ENCODE measurements at places on chromosomes 2 and 18.

DNA sequence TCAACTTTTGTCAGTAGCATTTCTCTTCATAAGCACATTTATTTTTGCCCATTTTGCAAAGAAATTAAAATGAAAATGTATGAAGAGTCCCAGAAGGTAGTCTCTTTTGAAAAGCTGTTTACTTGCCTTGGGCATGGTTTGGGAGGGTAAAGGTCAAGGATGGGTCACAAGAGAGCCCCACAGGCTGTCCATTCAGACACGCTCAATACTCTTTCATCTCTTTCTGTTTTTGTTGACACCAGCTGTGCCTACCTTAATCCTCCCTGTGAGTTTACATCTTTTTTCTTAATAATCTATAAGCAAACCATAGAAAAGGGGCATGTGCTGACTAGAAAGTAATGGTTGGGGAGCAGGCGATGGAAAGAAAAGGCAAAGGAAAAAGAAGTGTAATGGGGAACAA, 49.6 kb upstream of the KLF7 start:
- DNase-seq, result no peak

DNA sequence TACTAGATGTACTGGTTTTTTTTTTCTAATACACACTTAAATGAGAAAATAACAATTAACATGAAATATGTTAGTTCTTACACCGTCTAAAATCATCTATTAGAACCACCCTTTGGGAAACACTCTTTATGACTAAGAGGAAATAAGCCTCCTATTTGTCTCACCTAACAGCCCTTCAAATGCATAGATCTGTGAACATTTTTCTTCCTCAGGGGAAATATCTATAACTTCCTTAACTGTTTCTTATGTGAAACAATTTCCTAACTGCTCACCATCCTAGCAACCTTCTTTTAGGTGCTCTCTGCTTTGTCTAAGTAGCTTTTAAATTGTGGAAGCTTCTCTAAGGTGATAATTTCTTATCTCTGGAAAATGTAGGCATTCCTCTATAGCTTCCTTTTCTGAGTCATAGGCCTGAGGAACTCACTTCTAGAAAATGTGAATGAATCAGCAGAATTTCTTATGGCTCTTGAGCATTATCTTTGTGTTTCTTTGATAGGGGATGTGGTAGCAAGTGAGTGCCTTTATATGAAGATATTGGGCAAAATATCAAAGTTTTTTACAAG, 56.1 kb downstream of the CNTNAP5 start:
- DNase-seq, result no peak

DNA sequence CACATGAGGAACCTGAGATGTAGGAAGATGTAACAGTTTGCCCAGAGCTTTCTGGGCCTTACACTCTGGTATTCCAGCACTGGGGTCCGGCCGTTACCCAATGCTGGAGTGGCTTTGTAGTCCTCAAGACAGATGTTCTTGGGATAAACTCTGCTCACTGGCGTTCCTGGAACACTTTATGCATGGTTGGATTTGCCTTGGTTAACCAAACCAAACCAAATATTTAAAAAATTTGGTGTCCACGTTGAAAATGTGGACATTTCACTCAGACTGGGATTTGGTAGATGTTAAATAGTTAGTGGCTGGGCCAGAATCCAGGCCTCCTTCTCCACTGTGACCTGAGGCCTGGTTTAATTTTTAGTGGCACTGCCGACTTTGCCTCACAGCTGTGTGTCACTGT, 81.5 kb downstream of the ACOXL start:
- no peak for DNase-seq

GRCh38 chr18:57856557-57857280, 53.6 kb upstream of the ATP8B1 start:
- DNase-seq, result no peak

DNA sequence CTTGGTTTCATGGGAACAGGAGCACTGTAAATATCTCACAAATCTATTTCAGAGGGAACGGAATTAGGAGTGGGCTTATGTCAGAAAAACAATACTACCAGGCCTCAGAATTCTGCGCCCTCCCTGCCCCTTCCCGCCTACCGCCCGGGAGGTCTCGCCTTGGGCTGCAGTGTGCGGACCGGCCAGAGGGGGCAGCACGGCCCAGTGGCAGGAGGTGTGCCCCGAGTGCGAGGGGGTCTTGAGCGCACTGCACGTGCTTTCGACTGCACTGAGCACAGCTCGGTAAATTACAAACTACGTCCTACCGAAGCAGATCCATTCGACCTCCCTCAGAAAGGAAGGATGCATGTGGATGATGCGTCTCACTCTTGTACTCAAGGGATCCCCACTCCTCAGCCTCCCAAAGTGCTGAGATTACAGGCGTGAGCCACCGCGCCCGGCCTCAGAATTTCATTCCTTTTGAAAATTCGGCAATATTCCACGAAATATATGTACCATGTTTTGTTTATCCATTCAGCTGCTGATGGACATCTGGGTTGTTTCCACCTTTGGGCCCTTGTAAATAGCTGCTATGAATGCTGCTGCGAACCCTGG, 297.0 kb downstream of the BCL2 start:
- DNase-seq, result no peak

- no peak for DNase-seq
Observed at GRCh38 chr2:60708630-60709320, 47.3 kb upstream of the PAPOLG start.

GRCh38 chr2:70709275-70710037, 58.5 kb downstream of the ADD2 start:
- peak; percentile 11 for DNase-seq

- DNase-seq, result no peak
Observed at GRCh38 chr18:75108579-75109318, 100.2 kb downstream of the PTGR3 start.

DNA sequence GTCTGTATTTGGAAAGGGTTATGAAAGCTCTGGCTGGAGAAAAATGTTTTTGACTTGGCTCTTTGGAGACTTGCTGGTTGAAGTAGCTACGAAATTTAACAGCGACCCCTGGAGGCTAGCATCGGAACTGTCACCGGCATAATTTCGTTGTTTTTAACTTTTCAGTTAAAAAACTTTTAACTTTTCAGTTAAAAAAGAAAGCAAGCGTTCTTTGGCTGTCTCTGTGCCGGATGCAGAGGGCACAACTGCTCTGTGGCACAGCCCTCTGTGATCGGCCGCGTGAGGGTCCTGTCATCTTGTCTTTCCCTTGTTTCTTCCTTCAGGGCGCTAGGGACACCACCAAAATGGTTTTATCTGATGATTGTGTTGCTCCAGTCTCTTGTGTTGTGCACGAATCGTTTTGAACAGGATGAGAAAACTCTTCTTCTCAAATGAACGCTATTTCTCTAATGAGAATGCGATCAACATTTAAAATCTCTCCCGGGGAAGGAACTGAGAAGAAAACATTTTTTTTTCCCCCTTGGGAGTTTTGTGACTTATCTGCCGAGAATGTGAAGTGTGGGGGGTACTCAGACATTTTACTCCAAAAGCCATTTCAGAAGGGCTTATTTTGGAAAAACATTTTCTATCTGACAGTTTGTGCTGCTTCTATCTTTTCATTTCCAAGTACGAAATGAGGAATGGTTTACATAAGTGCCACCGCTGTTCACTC, 57.1 kb downstream of the ADCYAP1 start:
- DNase-seq, result no peak

DNA sequence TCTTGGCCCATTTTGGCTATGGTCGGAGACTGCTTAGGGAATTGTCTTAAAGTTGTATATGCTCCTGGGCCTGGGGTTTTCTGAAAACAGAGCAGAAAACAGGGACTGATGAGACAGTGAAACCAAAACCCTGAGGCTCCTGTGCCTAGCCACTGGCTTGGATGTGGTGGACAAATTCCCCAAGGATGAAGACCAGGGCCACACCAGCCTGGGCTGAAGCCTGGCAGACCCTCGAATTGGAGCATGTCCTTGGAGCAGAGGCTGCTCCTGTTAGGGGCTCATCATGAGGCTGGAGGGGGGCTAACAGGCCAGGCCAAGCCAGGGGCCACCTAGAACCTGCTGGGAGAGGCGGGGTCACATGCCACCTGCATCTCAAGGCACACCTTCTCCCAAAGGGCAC, 68.1 kb downstream of the STPG4 start:
- no peak for DNase-seq

- DNase-seq, result no peak
Observed at GRCh38 chr2:181774685-181775084, 94.4 kb upstream of the NEUROD1 start.

DNA sequence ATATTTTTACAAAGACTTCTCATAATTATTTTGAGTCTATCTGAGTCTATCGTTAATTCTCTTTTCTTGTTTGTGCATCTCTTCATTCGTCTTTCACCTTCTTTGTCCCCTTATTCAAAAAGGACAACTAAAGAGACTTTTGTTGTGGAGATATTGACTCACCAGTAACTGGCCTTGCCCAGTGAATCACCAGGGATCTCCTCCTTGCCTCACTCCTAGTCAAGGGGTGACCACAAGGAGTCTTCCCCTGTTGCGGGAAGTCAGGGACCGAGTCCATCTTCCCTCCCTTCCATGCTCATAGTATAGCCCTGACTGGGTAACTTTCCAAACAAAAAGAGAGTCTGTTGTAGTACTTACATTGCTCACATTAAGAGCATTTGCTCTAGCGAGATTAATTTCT, 158.9 kb downstream of the NEB start:
- no peak for DNase-seq

DNA sequence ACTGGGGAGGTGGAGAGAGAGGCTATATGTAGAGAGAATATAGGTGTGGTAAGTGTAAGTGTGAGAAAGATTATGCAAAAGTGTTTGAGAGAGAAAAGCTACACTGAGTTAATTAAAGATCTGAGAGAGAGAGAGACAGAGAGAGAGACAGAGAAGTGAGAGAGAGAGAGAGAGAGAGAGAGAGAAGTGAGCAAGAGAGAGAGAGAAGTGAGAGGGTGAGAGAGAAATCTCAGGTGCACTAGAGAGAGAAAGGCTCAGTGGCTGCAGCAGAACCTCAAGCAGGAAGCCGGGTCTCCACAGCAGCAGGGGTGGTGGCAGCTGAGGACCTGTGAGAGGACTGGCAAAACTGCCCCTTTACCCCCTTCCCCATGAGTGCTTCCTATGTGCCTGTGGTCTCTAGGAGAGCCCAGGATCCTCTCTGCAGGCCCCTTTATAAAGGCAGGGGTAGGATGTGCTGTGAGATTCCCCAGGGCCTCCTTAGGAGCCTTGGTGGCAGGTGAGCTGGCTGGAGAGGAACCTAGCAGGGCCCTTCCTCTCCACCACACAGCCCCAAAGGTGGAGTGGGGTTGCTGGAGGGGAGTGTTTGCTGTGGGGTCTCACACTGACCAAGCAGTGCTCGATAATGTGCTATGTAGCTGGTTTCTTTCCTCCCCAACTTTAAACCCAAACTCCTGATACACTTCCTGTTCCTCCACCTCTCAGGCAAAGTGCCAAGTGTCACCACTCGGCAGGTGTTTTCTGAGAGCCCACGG, 52.6 kb downstream of the SLC4A5 start:
- no peak for DNase-seq

DNA sequence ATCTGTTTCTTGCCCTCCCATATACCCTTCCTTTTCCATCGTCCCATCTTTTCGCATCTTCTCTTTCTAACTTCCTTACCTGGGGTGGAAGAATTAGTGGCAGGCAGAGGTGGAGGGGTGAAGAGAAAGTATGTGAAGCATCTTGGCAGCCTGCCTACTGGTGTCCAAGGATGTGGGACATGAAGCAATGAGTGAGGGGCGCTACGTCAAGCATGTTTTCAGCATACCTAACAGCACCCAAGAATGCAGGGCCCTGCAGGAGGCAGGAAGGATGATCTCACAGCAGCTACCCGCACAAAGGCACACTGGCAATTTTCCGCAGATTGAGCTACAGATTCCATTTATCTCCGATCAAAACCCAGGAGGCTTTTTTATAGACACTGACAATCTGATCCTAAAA, 42.2 kb downstream of the METTL4 start:
- DNase-seq, result no peak

- DNase-seq, result peak; percentile 56
Observed at GRCh38 chr2:127080226-127080937, 26.6 kb downstream of the BIN1 start.

DNA sequence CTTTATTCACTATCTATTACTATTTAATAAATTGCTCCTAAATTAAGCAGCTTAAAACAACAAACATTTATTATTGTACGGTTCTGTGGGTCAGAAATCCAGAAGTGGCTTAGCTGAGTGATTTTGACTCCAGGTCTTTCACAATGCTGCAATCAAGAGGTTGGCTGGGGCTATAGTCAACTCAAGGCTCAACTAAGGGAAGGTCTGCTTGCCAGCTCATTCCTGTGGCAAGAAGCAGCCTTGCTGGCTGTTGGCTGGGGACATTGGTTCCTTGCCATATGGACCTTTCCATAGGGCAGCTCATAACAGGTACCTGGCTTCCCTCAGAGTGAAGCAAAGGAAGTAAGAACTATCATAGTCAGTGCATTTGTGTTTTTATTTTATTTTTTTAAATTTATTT, 5.0 kb upstream of the MRPL19 start:
- no peak for DNase-seq

DNA sequence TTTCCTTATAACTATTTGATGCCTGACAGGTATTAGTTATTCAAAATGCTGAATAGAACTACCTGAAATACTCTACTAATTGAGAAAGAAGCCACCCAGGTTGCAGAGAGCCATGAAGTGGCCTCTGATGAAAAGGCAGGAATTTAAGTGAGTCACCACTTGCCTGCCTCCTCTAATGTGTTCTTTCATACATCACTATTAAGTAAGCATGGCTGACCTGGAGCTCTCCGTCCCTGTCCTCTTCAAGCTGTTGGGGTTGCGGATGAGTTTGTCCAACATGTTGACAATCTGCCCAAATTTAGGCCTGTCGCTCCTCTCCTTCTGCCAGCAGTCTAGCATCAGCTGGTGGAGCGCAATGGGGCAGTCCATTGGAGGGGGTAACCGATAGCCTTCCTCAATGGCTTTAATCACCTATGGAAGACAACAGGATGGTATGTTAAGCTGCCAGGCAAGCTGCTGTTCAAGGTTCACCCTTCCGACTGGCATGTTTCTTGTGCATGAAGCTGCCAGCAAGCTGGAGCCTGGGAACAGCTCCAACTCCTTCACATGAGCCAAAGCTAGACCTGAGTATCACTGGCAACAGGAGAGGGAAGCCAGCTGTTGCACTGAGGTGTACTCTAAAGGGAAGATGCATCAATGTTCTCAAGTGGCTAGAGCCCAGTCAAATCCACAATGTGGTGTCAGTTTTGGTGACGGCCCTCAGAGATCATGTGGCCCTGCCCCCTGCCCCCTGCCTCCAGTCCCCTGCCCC, 142.2 kb downstream of the EPHA4 start:
- DNase-seq, result no peak

Measured in stimulated activated CD8-positive, alpha-beta memory T cell treated with anti-CD3 and anti-CD28 coated beads, Interleukin-7, amount 100 ng/mL, for 48 hours (primary cell).